ENCODE measurements at places on chromosomes 1 and 21. TPM values are rescaled to one million over a fixed set of nuclear protein-coding genes. Genes with fewer than 3 reads are reported as not detected.
A peak's percentile ranks its signal among the peaks of the same experiment; 100 is the strongest.

TRIM45 gene
- 7.6 TPM for total RNA-seq

FAM151A gene
- total RNA-seq: not detected

DNA sequence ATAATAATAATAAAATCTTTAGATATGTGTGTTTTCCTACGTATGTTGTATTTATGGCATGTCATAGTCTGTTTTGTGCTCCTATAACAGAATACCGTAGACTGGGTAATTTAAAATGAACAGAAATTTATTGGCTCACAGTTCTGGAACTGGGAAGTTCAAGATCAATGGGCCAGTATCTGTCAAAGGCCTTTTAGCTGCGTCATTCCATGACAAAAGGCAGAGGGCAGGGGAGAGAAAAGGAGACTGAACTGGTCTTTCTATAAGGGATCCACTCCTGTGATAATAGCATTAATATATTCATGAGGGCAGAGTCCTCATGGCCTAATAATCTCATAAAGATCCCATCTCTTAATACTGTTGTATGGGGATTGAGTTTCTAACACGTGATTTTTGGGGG is 7.1 kb upstream of the SFT2D2 start:
- no peak for DNase-seq

GRCh38 chr1:198638894-198639635 is at the start of gene PTPRC:
Gene PTPRC (plus strand): TSS chr1:198639040. CDS start chr1:198639269, 229 bp downstream.
- no peak for DNase-seq

HSPG2 gene
- total RNA-seq: 16.1 TPM

LRIG2 gene
- total RNA-seq: 40.6 TPM

DNA sequence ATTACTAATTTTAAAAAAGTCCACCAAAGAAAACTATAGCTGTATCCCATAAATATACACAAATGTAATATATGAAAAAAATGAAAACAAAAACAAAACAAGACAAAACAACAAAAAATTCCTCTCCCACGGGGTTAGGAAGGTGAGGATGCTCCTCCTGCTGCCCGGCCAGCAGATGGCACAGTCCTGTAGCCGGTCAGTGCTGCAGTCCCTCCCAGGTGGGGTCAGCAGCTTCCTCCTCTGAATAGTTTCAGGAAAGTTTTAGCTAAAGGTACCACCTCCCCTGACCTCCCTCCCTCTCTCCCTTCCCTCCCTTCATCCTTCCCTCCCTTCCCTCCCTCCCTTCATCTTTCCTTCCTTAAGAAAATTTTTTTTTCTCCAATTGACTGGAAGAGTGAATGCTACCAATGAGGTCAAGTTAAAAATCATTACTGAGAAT is 67.8 kb upstream of the BCL10 start:
- no peak for DNase-seq

GRCh38 chr1:109307274-109308021 is 637 bp upstream of the MYBPHL start:
- peak; percentile 31 for DNase-seq
